Fibroblast of mammary gland (primary cell): ENCODE measurements at places on chromosomes 12 and 14.
A peak's percentile ranks its signal among the peaks of the same experiment; 100 is the strongest.

DNA sequence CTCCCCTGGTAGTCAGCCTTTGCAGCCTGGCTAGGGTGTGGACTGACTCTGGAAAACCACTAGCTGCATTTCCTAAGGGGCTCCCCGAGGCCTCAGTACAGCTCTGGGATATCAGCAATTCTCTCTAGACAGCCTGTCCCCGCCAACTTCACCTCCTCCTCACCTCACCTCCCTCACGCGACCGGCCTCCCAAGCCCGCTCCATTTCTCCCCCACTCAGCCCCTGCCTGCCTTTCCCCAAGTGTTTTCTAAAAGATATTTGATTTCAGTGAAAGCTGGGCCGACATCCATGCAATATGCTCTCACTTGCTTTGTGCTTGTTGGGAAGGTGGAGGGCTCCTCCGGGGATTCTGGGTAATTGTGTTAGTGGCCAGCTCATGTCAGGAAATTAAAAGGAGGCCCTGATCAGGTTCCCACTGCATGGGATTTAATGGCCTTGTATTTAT is 91.8 kb downstream of the ESRRB start:
- no peak for DNase-seq

GRCh38 chr14:100413699-100414098 is 90.6 kb downstream of the SLC25A47 start:
- no peak for DNase-seq

DNA sequence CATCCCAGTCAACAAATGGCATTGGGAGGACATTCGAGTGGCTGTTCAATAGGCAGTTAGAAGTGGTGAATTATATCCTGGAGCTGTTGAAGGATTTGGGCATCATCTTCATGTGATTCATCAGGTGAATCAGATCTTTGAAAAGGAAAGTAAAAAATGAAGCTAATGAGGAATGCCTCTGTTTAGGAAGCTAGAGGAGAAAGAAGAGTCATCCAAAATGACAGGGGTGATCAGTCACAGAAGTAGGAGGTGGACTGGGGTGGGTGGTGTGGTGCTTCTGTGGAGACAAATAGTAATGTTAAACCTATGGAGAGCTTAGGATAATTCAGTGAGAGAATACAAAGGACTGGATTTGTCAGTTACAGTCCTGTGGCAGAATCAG is 32.7 kb downstream of the DIP2B start:
- DNase-seq: peak; percentile 87

GRCh38 chr14:102690509-102691286 is 86.6 kb upstream of the TRAF3 start:
- DNase-seq: no peak

- no peak for DNase-seq
Observed at GRCh38 chr12:124301084-124301654, 6.3 kb downstream of the RFLNA start.

DNA sequence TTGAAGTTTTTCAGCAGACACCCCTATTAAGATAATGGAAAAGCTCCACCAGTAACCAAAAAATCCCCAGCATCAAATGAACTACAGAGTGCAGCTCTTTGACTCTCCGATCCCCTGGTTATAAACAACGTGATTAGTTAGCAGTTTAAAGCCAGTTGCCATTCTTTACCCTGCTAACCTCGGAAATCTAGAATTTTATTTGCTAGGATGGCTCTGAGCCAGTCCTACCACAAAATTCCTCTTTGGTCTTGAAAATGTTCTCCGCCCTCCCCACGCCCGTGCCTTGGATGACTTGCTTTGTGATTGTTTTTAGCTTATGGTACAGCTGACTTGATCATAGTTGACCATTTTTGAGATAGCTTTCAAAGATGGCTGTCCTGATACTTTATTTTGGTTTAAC is 1.2 kb downstream of the KLHDC2 start:
- DNase-seq: peak; percentile 62

DNA sequence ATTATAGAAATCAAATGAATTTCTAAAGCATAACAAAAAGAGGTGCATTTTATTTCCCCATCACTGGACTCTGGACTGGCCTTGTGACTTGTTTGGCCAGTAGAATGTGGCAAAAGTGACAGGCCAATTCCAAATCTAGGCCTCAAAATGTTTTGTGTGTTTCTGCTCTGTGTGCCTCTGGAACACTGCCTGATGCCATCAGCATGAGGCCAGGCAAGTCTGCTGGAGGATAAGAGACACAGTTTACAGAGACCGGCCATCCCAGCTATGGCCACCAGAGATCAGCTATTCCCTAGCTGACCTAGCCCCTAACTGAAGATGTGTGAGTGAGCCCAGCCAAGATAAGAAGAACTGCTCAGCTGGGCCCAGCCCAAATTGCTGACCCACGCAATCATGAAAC is 32.9 kb downstream of the ASCL1 start:
- no peak for DNase-seq

GRCh38 chr12:81369175-81369574 is 291.3 kb downstream of the ACSS3 start:
- DNase-seq: no peak

GRCh38 chr12:29025937-29026336 is 123.1 kb upstream of the FAR2 start:
- DNase-seq: no peak

GRCh38 chr12:12056951-12057350 is 13.8 kb upstream of the BCL2L14 start:
- DNase-seq: no peak

DNA sequence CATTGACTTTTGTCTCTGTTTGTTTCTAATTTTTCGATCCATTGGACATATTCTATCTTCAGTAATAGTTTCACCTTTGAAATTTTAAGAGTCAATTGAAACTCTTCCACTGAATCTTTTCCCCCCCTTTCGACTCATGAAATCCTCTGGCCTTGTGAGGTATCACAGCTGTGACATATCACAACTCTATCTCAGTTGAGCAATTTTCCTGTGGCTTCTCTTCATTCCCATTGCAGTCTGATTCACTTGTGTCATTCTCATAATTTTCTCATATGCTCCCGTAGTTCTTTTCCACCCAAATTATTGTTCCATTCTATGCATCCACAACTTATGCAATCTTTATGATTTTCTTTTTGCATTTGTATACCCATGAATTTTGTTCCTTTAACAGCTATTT is 261.6 kb downstream of the DACT1 start:
- DNase-seq: peak; percentile 85

DNA sequence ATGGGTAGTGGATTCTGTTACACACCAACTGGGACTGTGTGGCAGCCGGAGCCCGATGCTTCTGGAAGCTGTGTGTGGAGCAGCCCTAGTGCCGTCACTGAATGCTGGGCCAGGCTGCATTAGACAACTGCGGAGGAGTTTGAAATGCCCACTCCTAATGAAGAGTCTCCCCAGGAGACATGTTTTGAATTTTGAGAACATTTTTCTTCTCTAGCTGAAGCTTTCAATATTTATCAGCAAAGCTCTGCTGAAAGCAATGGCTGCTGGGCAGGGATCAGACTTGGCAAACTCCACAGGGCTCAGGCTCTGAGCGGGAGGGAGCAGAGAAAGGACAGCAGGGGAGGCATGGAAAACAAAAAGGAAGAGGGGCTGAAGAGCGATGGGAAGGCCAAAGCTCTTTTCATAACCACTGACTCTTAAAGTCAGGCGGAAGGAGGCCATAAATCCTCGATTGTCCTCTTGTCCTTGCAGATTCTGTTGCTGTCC is 189.1 kb downstream of the MON2 start:
- DNase-seq: no peak

- DNase-seq: peak; percentile 26
Observed at GRCh38 chr12:71128191-71128788, 29.5 kb downstream of the TSPAN8 start.

DNA sequence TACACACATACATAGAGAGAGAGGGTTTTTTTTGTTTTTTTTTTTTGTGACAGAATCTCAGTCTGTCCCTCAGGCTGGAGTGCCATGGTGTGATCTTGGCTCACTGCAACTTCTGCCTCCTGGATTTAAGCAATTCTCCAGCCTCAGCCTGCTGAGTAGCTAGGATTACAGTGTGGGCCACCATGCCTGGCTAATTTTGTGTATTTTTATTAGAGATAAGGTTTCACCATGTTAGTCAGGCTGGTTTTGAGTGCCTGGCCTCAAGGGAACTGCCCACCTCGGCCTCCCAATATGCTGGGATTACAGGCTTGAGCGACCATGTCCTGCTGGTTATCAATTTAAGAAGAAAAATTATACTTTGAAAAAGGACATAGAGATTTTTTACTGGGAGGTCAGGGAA is 710.6 kb downstream of the SLC6A15 start:
- DNase-seq: no peak

- no peak for DNase-seq
Observed at GRCh38 chr12:704516-705242, 41.4 kb upstream of the NINJ2 start.

DNA sequence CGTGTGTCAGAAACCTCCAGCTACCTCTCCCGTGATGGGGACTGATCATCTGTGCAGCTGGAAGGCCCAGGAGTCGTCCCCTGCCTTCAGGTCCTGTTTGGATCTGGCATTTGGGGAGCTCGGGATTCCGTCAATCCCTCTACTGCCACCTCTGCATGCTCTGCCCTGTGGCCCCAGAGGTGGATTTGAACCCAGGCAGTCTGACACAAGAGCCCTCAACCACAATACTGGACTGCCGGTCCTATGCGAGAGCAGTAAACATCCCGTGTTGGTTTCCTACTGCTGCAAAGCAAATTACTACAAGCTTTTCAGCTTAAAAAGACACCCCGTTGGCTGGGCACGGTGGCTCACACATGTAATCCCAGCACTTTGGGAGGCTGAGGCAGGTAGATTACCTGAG is 121.9 kb upstream of the FKBP4 start:
- no peak for DNase-seq

GRCh38 chr12:9948606-9949296 is 16.6 kb upstream of the CLEC2A start:
- no peak for DNase-seq

- no peak for DNase-seq
Observed at GRCh38 chr14:33812181-33812580, 138.7 kb downstream of the EGLN3 start.

DNA sequence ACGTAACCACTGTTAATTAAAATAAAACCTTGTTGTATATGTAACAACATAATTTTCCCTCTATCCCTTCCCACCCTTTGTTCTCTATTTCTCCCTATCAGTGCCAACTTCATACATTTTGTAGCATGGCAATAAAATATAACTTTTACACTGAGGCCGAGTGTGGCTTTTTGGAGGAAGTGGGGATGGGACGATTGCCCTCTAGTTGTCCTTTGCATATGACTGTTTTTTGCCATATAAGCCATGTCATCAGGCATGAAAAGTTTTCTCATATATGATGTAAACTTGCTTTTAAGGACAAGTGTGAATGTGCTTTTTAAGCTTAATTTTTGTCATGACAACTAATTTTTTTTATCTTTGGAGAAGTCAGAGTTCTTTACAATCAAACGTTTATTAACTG is 6.2 kb upstream of the CCT2 start:
- DNase-seq: no peak

GRCh38 chr12:110373425-110373824 is 30.1 kb downstream of the ANAPC7 start:
- DNase-seq: no peak

DNA sequence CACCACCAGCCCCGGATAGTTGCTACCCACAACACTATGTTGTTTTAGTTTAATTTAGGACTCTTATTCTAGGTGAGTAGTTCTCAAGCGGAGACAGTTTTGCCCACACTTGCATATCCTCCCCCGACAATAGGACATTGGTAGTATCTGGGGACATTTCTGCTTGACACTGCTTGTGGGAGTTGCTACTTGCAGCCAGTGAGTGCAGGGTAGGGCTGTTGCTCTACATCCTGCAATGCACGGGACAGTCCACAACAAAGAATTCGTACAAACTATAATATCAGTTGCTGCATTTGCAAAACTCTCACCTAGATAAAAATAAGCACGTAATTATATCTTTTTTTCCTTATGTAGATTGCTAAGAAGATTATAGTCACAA is 111.8 kb upstream of the DNM1L start:
- no peak for DNase-seq

- DNase-seq: no peak
Observed at GRCh38 chr12:32420356-32420755, 21.0 kb downstream of the FGD4 start.

- peak; percentile 54 for DNase-seq
Observed at GRCh38 chr12:95605087-95605486, 53.8 kb upstream of the USP44 start.

GRCh38 chr12:82971584-82971983 is 284.9 kb downstream of the TMTC2 start:
- no peak for DNase-seq

DNA sequence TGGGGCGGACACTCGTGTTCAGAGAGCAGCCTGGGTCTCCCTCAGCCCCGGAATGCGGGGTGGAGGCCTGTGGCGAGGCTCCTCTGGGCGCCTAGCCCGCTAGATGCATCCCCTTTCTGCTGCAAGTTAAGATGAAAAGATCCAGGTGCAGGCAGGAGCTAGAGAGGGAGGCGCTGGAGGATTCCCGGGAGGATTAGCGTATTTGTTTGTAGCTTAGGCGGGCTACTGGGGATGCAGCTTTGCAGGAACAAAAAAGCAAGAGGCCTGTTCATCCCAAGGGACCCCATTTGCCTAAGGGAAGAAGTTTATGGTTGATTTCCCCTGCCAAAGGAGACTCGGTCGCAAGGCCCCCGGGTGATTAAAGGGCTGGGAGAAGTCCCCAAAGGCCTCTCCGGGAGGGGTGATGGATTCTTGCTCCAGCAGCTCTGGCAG is 824 bp downstream of the CCDC177 start:
- DNase-seq: no peak

DNA sequence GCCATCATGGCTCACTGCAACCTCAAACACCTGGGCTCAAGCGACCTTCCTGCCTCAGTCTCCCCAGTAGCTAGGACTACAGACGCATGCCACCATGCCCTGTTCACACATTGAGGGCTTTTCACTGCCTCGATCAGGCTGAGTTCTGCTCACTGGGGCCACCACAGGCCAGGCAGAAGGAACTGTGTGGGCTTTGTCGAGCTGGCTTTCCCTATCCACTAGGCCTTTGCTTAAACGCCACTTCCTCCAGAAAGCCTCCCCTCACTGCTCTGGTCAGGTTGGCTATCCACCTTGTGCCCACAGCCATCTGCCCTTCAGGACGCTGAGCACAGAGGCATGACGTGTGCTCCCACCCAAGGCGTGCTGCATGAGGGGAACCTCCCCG is 45.2 kb downstream of the MLXIP start:
- no peak for DNase-seq

- DNase-seq: no peak
Observed at GRCh38 chr12:16669756-16670155, 63.8 kb upstream of the LMO3 start.
